ENCODE measurements at places on chromosomes 12 and 14.

- no peak for DNase-seq
Observed at GRCh38 chr12:89091293-89091841, 260.9 kb downstream of the DUSP6 start.

- no peak for DNase-seq
Observed at GRCh38 chr12:100208834-100209233, 8.2 kb downstream of the ACTR6 start.

DNA sequence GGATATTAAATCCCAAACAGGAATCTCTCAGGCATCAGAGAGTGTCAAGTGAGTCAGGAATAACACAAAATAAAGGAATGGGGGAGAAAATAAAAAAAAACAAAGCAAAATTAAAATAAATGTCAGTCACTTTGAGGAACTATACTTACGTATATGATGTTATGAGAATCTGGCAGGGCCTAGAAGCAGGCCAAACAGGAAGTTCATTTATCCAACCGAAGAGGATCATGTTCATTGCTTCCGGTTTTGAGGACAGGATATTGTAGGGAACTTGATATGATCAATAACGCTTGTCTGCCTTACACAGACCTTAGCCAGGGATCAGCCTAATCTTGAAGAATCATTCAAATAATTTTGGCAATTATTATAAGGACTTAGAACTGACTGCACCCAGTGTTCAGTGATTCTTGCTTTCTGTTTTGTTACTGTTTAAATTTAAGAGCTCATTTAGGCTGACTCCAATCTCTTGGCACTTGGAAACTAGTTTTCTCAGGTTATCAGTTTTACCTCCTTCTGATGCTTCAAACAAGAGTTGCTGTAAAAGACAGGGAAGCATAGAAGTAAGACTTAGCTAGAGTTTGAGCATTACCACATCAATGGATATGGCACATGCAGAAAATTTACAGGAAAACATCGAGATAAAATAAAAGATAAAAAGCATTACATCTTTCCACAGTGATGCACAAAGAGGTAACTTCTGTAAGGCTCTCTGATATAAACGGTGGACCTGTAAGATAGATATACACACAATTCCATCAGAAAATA lies 53.4 kb downstream of the ZFC3H1 start:
- no peak for DNase-seq

- DNase-seq, result no peak
Observed at GRCh38 chr14:32379447-32379846, 50.3 kb downstream of the AKAP6 start.

DNA sequence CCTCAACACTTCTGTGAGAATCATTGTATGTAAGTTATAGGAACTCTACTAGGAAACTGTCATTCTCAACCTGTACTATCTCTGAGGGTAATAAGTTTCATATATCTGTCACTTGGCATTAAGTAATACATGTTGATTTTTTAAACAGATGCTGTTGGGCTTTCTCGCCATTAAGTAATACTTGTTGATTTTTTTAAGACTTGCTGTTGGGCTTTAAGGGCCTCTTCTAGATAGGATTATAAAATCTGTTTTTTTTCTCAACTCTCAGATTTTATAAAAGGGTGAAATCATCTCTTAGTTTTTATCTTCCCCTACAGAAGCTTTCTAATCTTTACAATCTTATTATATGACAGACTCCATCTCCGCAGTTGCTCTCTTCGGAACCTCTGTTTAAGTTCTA lies 5.6 kb downstream of the WASHC4 start:
- no peak for DNase-seq

DNA sequence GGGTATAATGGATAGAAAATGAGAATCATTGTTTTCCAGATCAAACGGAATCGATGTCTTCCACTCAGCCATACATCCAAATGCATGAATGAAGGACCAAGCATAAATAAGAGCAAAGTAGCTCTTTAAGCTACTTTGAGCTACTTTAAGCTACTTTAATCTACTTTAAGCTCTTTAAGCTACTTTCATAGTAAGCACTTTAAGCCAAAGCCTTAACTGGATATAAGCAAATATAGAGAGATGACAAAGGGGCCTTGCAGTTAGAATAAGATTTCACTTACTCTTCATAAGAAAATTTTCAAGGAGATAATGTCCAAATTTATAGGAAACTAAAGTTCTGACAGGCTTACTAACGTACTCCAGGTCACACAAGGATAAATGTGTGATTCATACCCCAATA lies 355.6 kb upstream of the KITLG start:
- no peak for DNase-seq

DNA sequence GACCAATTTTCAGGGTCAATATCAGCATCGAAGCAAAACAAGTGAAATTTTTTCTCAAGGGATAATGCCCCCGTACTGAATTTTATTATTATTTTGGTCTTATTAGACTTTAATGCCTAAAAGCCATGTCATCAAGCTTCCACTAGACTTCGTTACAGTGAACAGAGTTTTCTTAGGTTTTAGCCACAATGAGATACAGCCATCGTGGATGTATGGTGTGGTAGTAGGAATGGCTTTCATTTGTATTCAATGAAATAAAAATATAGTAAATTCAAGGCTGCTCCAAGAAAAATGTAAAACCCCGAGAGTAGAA lies 11.7 kb downstream of the TAOK3 start:
- no peak for DNase-seq

DNA sequence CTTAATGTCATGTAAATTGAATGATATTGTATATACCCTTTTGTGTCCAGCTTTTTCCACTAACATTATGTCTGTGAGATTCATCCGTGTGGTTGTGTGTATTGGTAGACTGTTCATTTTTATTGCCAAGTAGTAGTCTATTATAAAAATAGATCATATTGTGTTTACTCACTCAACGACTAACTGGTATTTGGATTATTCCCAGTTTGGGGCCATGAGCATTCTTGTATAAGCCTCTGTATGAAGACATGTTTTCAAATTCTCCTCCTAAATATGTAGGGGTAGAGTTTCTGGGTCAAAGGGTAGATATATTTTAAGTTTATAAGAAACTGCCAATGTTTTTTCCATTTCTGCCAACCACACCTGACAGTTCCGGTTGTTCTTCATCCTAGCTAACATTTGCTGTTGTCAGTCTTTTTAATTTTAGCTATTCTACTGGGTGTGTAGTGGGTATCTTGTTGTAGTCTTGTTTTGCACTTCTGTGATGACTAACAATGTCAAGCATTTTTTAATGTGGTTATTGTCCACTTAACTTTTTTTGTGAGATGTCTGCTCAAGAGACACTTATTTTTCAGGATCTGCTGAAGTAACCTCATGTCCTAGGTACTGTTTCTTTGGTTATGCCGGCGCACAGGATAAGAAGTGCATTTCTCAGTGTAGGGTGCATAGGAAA lies 93.2 kb downstream of the DACT1 start:
- DNase-seq, result no peak

DNA sequence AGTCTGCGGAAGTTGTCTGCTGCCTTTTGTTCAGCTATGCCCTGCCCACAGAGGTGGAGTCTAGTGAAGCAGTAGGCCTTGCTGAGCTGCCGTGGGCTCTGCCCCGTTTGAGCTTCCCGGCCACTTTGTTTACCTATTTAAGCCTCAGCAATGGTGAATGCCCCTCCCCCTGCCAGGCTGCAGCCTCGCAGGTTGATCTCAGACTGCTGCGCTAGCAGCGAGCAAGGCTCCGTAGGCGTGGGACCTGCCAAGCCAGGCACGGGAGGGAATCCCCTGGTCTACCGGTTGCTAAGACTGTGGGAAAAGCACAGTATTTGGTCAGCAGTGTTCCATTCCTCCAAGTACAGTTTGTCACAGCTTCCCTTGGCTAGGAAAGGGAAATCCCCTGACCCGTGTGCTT lies 143.6 kb downstream of the DYRK2 start:
- DNase-seq, result no peak

GRCh38 chr14:68932686-68933085 lies 46.4 kb downstream of the ACTN1 start:
- no peak for DNase-seq

DNA sequence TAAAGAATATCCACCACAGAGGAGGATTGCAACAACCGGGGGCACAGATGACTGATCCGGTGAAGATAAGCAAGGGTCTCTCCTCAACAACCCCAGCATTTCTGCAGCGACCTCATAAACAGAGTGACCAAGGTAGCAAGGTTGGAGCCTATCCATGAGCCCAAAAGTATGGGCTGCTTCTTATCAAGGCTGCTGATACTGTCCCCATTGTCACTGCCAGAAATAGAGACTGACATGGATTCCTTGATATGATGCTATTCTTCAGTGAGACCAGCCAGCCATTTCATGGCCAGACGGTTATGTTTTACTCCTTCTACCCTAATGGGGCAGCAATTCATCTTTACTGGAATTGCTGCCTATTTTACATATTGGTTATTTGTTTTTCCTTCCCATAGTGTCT lies 61.9 kb upstream of the ARHGAP5 start:
- DNase-seq, result no peak

- DNase-seq, result no peak
Observed at GRCh38 chr12:31005256-31005943, 68.3 kb upstream of the DDX11 start.

DNA sequence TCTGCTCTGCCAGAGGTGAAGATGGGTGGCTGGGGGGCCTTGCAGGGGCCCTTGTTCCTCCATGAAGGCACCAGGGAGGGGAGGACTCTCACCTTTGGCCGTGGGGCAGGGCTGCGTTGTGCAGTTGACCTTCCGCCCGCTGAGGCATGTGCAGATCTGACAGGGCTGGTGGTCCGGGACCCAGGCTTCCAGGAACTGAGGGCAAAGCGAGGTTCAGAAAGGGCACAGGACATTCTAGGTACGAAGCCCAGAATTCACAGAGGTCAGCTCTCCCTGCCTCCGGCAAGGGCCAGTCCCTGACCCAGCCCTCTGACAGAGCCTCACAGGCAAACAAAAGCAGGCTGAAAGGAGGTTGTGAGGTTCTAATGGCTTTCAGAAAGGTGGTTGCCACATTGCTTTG lies 40.4 kb upstream of the ANO2 start:
- no peak for DNase-seq

GRCh38 chr12:110858848-110859247 lies 12.1 kb downstream of the CCDC63 start:
- DNase-seq, result no peak

- DNase-seq, result no peak
Observed at GRCh38 chr12:48366131-48366530, 15.4 kb upstream of the ZNF641 start.

DNA sequence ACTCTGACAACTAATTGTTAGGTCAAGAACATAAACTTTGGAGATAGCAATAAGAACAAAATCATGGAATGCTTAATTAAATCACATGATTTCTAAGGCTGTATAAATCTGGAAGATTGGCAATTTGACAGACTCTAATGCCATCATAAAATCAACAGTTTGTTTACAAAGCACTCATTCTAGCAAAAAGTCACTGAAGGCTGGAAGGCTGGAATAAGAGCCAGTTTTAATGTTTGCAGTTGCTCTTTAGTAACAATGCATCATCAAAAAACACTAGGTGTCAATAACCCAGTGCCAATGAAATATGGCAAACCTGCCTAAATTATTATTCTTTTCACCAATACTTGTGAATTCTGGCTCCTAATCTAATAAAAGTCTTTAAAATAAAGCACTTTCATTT lies 65.0 kb downstream of the NUMB start:
- no peak for DNase-seq

DNA sequence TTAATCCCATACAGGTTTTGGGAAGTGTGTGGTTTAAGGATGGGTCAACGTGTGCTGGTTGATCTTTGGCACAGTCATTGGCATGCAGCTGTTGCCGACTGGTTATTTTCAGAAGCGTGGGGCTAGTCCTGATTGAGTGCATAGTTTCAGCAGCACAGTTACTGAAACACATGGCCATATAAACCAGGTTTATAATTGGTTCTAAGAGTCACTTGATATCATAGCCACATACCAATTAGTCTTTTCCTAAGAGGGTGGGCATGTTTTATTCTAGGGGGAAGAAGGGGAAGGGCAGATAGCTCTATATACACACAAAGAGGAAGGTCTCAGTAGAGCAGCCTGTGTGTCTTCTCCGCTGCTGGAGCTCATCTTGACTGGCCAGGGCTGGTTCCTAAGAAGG lies 11.0 kb upstream of the RPS6KL1 start:
- no peak for DNase-seq

- peak; percentile 19 for DNase-seq
Observed at GRCh38 chr14:105419195-105420091, at the start of gene MTA1. TSS of gene MTA1 (plus strand) at chr14:105419827. CDS start at chr14:105420036, 209 bp downstream.

DNA sequence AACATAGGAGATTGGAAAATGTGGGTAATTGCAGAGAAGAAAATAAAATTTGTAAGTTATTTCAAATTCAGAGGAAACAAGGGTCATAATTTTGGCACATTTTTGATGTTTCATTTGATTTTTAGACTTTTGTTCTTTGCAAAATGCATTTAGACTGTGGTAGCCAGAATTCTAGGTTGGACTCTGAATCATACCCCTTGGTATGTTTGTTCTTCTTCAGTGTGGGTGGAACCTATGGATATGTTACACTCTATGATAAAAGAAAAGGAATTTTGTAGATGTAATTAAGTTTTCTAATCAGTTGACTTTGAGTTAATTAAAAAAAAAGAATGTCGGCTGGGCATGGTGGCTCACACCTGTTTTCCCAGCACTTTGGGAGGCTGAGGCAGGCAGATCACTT lies 827.0 kb downstream of the AACS start:
- no peak for DNase-seq

DNA sequence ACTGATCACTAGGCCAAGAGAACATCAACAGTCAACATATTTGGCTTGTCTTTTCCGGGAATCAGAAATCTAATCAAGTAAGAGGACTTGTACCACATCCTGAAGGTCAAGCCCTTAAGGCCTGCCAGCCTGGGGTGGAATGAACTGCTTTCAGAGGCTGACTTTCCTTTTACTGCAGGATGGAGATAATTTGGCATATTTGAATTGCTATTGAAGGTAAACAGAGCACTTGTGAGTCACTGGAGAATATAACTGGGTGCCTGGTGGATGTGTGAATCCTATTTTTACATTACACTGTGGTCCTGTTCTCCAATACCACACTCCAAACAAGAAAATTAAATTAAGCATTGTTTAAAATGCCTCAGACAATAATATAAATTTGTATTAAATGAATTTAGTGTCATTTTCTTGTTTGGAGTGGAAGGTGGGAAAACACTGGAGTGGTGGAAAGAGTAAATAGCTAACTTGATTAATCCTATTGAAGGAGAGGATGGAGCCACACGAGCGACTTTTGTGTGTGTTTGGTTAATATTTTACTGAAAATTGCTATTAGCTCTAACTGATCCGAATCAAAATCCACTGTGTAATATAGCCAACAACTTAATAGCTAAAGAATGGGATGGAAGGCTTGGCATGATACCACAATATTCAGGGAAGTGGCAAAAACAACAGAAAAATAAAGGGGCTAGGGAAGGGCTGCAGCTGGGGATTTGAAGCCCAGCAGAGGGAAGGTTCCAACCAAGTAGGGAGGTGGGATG lies 89.4 kb downstream of the OTX2 start:
- DNase-seq, result no peak

DNA sequence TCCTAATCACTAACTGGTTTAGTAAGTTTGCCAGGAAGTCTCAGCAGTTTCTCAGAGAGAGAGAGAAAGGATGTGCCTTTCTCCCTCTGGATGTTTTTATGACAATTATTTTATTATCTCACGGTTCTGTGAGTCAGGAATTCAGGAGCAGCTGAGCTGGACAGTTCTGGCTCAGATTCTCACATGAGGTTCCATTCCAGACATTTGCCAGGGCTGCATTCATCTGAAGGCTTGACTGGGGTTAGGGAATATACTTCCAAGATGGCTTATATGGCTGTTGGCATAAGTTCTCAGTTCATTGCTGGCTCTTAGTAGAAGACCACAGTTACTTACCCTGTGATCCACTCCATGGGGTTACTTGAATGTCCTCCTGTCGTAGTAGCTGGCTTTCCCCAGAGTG lies 101.2 kb upstream of the ATF7IP start:
- DNase-seq, result no peak
